Right renal pelvis (tissue), 4 donors: ENCODE measurements at places on chromosomes 3 and 15. TPM values are rescaled to one million over a fixed set of nuclear protein-coding genes. Genes with fewer than 3 reads are reported as not detected.

MYO5C gene
- 19.0 TPM for polyA plus RNA-seq

ARHGEF3 gene
- 90.6 TPM for polyA plus RNA-seq

SENP8 gene
- 8.7 TPM for polyA plus RNA-seq

SERPINI1 gene
- polyA plus RNA-seq, result 67.1 TPM

CD80 gene
- polyA plus RNA-seq, result 0.44 TPM

ARID3B gene
- polyA plus RNA-seq, result 12.9 TPM

DRD3 gene
- polyA plus RNA-seq, result not detected
